Fibroblast of the aortic adventitia (primary cell): ENCODE measurements at places on chromosomes 13 and 19.

GRCh38 chr13:80716610-80717081 lies 375.7 kb upstream of the SPRY2 start:
- DNase-seq: no peak

- DNase-seq: no peak
Observed at GRCh38 chr13:37442996-37443395, 155.6 kb downstream of the POSTN start.

- no peak for DNase-seq
Observed at GRCh38 chr13:39956036-39956435, 300.6 kb downstream of the COG6 start.

GRCh38 chr19:1018393-1018792 lies 2.5 kb downstream of the TMEM259 start:
- no peak for DNase-seq

- DNase-seq: no peak
Observed at GRCh38 chr19:40697007-40697406, 6.6 kb upstream of the NUMBL start.

- DNase-seq: no peak
Observed at GRCh38 chr19:22634450-22634827, 315 bp downstream of the ZNF492 start.

DNA sequence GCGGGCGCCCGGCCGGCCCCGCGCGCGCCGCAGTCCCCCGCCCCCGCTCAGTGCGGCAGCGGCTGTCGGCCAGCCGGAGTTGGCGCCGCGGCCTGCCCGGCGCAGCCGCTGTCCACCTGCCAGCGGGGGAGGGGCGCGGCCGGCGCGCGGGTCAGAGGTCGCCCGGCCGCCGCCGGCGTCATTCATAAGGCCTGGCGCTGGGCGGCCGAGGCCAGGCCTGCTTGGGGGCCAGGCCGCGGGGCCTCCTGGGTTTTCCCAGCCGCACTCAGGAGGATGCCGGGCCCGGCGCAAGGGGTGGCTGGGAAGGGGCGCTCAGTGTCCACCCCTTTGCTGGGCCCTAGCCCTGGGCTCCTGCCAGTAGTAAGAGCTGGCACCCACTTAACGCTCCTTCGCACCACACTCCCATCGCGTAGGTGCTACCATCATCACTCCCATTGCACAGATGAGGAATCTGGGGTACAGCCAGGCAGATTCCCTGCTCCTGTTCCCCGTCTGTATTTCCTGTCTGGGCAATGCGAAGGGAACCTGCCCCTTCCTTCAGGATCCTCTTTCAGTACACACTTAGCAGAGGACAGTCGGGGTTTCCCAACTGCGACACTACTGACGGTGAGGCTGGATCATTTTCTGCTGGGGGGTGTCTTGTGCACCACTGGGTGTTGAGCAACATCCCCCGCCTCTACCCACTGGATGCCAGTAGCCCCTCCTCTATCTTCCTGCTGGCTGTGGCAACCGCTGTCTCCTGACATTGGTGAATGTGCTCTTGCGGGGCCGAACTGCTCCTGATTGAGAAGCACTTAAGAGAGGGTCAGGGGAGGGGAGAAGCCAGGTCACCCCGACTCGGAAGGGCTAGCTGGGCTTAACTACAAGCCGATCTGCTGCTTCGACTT lies 846 bp upstream of the PRKACA start:
- DNase-seq: peak; percentile 76

DNA sequence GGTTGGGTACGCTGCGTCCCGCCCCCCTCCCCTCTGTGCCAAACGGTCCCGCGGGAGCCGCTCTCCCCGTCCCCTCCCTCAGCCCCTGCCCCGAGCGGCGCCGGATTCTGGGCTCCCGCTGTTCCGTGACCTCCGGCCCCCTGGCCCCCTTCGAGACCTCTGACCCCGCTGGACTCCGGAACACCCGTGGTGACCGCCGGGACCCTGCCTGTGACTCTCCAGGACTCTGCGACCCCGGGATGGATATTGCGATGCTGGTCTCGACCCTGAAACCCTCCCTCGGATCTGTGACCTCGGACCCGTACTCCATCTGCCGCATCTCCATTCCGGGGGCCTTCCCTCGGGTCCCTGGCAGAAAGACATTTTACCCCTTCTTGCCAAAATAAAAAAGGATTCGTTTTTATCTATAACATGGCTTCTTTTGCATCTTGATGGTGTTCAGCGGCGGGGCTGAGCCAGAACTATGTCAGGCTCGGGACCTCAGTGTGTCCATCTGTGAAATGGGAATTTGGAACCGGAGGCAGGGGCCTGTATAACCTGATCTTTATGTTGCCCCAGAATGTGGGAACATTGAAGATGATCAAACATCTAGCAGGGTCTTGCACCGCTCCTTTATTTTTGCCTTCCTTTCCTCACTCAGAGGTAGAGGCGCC lies 654 bp upstream of the MEGF8 start:
- DNase-seq: no peak

DNA sequence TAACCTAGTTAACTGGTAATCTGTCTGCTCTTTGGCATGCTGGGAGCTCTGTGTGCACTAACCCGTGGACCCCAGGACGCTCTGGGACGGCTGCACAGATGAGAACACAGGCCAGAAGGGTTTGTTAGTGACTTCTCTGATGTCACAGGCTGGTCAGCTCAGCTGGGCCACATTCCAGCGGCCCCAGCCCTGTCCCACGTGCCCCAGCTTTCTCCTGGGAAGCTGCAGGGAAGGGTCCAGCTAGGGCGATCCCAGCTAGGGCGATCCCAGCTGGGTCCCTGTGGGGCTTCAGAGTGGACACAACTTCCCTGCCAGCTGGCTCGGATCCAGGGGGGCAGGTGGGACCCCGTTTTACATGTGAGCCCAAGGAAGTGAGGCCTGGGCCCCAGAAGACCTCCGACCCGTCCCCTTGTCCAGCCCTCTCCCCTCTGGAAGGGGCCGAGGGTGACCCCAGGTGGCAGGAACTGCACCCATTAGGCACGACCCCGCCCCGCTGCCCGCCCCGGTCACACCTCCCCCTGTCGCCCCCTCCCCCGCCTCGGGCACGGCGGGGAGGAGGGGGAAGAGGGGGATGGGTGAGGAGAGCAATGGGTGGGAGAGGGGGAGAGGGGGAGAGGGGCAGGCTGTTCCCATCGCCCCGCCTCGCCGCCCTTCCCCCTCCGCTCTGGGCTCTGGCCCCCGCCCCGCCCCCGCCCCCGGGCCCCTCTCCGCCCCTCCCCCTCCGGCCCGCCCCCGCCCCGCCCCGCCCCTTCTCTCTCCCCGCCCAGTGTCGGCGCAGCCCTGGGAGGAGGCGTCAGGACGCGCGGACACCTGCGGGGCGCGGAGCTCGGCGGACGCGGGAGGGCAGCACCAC lies 75.2 kb upstream of the MCF2L start:
- peak; percentile 6 for DNase-seq

GRCh38 chr19:38395381-38396114 lies 7.1 kb downstream of the SPRED3 start:
- no peak for DNase-seq

DNA sequence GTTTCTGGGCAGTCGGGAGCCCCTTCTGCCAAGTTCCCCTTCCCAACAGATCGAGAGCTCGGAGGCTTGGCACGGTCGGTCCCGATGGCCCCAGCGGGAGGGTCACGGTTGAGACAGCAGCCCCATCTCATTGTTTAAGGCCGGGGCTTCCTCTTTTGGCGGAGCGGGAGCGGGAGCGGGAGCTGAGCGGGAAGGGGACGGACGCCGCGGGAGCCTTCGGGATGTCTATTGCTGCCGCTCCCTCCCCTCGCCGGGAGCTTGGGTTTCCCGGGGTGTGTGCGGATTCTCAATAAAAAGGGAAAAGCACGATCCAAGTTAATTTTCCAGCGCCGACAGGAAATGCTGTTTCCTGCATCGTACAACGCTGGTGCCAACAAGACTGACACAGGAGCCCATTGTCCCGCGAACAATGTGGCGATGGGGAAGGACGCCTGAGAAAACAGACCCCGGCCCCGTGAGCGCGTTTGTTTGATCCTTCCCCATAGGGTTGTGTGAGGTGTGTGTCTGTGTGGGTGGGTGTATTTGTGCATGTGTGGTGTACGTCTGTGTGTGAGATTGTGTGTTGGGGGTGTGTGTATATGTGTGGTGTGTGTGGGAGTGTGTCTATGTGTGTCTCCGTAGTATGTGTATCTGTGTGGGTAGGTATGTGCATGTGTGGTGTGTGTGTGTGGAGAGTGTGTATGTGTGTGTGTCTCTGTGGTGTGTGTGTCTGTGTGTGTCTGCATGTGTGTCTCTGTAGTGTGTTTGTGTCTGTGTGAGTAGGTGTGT lies 36.3 kb upstream of the FLT1 start:
- peak; percentile 12 for DNase-seq

DNA sequence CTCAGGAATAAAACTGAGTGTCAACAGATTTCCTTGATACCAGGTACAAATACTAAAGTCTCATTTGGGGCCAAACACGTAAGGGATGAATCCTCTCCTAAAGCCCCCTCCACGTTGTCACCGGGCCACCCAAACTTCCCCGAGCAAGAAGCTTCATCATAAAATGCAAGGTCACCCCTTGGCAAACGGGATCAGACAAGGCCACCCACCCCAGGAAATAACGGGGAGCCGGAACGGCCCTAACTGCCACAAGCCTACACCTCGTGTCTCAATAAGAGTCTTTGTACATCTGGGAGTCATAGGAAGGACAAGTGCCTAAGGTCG lies 717 bp downstream of the EEF2 start:
- DNase-seq: no peak

DNA sequence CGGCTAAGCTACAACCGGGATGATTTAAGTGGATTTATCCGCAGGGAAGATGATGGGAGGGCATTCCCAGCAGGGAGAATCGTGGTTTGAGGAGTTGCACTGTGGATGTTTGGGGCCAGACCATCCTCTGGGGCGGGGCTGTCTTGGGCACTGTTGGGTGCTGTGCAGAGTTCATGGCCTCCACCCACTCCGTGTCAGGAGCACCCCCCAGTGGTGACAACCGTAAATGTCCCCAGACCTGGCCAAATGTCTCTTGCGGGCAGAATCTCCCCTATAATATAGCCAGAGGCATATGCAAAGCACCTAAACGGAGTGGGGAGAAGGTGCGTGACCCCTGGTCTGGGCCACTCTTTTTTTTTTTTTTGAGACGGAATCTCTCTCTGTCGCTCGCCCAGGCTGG lies 40.2 kb downstream of the SMIM24 start:
- no peak for DNase-seq

DNA sequence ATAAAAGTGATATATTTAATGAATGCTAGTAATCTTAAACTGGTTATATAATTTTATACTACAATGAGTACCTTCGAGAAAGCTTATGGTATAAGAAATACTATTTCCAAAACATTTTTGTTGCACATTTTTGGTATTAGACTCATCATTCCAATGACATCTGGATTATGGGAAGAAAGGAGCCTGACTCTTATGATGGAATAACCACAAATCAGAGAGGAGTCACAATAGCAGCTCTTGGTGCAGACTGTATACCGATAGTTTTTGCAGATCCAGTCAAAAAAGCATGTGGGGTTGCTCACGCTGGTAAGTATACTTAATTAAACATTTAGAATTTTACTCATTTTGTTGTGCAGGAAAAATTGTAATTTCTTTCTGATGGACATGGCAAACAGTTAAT lies 3.9 kb downstream of the LACC1 start:
- no peak for DNase-seq

- DNase-seq: peak; percentile 72
Observed at GRCh38 chr19:18322318-18322758, 538 bp downstream of the LSM4 start.

- DNase-seq: peak; percentile 27
Observed at GRCh38 chr13:42803563-42804204, 22.3 kb downstream of the FAM216B start.

DNA sequence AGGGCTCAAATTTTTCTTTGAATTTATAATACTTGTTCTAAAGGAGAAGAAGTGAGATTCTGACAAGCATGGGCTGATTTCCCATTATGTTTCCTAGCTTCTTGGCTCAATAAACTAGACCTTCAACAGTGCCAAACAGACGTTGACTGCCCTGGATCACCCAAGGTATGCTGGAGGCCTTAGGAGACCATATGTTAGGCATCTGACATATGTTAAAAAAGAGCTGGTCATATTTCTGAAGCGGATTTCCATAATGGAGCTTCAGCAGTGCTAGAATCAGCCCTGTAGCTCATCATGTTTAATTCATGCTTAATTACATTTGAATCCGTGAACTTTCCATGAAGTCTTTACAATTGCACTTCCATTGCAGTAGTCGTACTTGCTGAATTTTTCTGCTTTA lies 653.3 kb downstream of the DIAPH3 start:
- no peak for DNase-seq

DNA sequence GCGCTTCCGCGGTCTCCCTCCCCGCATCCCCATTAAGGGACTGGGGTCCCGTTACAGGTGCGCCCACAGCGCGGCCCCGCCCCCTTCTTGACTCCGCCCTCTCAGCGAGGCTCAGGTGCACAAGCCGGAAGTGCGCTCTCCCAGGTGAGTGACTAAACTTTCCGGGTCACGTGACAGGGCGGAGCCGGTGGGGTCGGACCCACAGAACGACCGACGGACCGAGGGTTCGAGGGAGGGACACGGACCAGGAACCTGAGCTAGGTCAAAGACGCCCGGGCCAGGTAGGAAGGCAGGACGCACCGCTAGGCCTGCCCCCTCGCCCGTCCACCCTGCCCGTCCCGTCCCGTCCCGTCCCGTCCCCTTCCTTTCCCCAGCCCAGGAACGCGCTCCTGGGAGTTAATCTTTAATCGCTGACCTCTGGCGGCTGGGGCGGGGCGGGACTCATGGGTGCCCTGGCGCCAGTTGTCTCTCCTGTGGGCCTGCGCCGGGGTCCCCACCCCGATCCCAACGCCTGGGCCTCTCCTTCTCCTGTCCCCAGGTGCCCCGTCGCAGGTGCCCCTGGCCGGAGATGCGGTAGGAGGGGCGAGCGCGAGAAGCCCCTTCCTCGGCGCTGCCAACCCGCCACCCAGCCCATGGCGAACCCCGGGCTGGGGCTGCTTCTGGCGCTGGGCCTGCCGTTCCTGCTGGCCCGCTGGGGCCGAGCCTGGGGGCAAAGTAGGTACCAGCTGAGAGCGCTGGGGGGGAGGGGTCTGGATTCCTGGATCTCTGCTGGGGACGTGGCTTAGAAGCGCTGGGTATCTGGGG lies at the start of gene CRB3:
Gene CRB3 (plus strand): TSS at position 202 of the 804 bp plus-strand sequence. CDS start 431 bp downstream, at position 633.
- no peak for DNase-seq

DNA sequence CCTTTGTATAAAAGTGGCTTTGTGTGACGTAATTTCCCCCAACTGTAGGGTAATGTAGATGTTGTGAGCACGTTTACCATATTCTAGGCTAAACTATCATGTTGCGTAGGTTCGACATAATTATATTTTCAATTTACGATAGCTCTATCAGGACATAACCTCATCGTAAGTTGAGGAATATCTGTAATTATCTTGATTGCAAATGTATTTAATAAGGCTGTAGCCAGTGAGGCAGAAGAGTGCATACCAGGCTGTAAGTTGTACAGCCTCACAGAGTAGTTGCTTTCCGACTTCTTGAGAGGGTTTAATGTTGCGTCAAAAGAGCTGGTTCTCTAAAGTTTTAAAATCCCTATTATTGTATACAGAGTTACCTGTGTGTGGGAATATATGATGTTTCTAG lies 839.4 kb upstream of the GPC6 start:
- no peak for DNase-seq
